Fibroblast of skin of back (primary cell): ENCODE measurements at places on chromosomes 16 and 17.
A peak's percentile ranks its signal among the peaks of the same experiment; 100 is the strongest.

DNA sequence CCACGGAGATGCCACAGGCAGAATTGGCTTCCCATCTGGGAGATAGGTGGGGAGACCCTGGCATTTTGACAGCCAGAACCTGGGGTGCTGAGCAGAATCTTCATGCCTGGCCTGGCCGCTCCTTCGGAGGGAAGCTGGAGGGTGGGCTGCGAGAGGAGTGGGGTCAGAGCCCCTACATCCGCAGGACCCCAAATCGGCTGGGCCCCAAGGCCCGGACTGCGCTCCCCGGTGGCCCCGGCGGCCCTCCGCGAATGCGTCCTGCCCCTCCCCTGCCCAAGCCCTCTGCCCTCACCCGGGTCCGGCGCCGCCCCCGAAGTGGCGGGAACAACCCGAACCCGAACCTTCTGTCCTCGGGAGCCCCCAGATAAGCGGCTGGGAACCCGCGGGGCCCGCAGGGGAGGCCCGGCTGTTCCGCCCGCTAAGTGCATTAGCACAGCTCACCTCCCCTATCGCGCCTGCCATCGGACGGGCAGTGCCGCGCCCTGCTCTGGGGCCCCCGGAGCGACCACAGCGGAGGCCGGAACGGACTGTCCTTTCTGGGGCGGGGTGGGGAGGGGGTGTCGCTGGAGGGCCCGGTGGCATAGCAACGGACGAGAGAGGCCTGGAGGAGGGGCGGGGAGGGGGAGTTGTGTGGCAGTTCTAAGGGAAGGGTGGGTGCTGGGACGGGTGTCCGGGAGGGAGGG, 850 bp upstream of the PNMT start:
- DNase-seq: no peak

- DNase-seq: peak; percentile 59
Measured at GRCh38 chr17:6913608-6914443, 82.0 kb upstream of the ALOX12 start.

DNA sequence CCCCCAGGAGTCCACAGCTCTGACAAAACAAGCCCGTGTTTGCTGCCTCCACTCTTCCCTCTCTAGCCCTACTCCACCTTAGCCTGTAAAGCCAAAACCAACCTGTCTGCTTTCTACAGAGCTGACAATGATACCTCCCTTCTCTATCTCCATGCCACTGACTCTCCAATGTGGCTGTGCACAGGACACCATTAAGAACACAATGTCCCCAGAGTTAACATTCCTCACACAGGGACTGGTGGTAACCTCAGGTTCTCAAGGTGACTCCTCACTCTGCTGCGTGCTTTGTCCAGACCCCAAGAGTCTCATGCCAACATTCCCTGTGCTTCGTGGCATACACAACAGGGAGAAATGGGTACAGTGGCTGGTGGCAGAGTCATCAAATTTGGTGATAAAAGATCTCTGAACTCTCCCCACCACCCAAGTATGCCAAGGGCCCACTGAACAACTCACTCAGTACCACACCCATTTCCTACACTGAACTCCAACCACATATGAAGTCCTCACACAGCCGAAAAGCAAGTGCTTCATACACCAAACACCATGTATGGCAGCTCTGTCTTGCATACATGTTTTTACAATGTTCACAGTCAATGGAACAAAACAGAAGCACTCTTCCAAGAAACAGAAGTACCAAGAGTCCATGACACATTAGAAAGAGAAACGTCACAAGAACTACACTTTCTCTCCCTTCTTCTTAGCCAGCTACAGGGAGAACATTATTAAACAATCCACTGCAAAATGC, 21.1 kb downstream of the CSNK2A2 start:
- no peak for DNase-seq

DNA sequence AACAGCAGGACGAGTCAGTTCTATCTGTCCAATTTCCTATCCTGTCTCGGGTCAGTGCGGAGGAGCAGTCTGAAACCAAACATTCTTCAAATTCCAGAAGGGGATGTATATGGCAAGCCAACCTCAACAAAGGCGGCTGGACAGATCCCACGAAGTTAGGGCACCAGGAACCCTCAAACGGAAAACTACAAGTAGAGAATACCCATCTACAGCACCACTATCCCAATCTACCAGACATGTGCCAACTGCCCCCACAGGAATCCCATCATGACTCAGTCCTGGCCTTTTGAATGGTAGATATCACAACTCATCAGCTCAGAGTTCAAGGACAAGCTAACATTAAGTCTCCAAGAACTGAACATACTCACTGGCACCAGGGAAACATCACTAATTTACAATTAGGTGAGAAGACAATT, 2.3 kb downstream of the NAT9 start:
- peak; percentile 58 for DNase-seq

GRCh38 chr17:78376161-78376560, 2.3 kb upstream of the PGS1 start:
- no peak for DNase-seq

GRCh38 chr17:64398320-64398719, 7.7 kb upstream of the PECAM1 start:
- no peak for DNase-seq

- peak; percentile 84 for DNase-seq
Measured at GRCh38 chr17:40542558-40543411, 22.5 kb downstream of the CCR7 start.

DNA sequence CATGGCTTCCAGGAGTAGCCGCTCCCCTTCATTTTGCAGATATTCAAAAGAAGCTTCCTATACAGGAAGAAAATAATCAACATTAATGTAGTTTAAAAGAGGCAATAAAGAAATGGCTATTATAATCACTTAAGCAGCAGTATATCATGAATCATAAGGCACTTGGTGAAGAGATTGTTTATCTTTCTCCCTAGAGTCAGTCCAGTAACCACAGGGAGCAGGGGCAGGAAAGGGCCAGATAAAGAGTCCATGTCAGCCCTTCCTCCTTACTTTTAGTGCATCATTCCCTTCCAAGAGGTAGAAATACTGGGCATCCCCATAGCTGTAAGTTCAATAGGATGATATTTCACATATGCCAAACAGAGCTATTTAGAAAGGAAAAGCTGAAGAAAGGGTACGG, 184.6 kb upstream of the C17orf78 start:
- peak; percentile 73 for DNase-seq

DNA sequence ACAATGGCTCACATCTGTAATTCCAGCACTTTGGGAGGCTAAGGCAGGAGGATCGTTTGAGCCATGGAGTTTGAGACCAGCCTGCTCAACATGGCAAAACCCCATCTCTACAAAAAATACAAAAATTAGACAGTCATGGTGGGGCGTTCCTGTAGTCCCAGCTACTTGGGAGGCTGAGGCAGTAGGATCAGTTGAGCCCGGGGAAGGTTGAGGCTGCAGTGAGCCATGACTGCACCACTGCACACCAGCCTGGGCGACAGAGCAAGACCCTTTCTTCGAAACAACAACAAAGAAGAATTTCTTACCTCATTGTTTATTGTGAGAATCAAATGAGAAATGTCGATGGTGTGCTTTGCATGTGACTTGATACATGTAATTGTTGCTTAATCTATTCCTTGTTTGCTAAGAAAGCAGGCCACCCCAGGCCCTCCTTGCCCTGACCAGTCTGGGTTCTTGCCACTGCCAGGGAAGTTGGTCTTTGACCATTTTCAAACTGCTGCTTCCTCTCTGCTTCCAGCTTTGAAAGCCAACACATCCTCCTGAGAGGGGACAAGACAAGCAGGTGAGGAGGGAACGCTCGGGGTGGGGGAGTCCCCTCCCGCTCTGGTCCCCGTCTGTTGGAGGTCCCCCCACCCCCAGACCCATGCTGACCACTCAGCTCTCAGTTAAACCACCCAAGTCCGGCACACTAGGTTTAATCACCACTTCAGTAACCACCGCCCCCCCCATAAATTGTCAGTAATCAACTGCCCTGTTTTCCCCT, 47.3 kb upstream of the CPNE2 start:
- DNase-seq: no peak

GRCh38 chr17:11986942-11987329, 10.3 kb downstream of the ZNF18 start:
- DNase-seq: peak; percentile 47

DNA sequence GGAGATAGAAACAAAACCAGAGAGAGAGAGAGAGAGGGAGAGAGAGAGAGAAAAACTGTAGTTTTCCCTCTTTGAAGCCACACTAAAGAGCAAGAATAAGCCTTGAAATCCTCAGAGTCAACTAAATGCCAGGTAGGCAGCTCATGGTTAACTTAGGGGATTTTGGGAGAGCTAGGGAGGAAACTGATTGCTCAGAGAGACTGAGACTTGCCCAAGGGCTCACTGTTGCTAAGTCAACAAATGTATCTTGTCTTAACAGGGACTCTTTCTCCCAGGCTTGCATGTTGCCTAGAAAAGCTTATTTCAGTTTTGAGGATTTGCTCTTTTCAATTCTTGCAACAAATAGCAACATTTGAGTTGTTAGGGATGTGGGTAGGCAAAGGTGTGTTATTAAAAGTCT, 4.5 kb upstream of the SLC5A11 start:
- no peak for DNase-seq

GRCh38 chr17:48004983-48005382, 32.6 kb downstream of the COPZ2 start:
- no peak for DNase-seq

DNA sequence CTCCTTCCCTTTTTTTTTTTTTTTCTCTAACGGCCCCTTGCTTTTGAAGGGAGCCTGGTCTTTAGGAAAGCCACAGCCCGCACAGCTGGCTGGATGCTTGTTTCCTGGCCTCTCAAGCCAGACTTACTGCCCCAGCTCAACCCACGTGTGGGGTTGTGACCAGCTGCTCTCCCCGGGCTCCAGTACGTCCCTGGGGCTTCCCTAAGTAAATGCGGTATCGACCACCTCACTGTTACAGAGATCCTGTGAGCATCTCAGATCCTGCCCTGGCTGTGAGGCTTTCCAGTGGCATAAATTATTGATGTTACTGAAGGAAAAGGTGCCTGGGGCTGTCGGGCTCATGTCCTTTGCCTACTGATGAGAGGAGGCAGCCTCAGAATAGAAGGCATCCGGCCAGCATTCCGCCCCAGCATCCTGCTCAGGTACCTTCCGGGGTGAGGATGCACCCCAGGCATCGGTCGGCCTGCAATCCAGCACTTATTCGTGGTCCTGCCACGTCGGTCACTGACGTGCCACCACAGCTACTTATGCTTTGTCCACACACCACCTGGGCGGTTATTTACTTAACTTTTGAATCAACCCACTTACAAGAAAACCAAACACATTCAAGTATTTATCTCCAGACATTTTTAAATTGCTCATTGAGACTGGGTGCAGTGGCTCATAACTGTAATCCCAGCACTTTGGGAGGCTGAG, 9.6 kb downstream of the GPRC5B start:
- no peak for DNase-seq

DNA sequence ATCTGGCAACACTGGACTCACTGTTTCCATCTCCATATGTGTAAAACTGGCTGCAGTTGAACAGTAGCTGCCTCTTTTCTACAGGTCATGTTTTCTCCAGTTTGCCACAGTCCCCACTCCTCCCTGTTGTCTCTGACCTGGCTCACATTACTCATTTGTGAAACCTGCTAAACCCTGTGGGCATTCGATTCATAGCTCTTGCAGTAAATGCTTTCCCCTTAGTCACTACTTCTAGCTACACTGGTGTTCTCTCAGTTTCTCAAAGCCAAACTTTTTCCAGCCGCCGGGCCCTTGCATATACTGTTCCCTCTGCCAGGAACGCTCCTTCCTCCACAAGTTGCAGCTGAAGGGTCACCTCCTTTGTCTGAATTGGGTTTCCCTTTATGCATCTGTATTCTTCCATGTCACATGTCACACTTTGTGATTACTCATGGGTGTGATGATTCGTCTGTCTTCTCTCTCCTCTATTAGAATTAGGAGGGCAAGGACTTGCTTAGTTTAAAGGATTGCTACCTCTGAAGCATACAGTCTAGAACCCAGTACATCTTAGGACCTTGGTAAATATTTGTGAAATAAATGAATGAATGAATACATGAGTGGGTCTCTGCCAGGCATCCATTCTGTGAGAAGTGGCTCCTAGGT, 15.0 kb upstream of the MT4 start:
- DNase-seq: peak; percentile 20

- no peak for DNase-seq
Measured at GRCh38 chr16:58243528-58244004, 45.7 kb upstream of the CSNK2A2 start.

DNA sequence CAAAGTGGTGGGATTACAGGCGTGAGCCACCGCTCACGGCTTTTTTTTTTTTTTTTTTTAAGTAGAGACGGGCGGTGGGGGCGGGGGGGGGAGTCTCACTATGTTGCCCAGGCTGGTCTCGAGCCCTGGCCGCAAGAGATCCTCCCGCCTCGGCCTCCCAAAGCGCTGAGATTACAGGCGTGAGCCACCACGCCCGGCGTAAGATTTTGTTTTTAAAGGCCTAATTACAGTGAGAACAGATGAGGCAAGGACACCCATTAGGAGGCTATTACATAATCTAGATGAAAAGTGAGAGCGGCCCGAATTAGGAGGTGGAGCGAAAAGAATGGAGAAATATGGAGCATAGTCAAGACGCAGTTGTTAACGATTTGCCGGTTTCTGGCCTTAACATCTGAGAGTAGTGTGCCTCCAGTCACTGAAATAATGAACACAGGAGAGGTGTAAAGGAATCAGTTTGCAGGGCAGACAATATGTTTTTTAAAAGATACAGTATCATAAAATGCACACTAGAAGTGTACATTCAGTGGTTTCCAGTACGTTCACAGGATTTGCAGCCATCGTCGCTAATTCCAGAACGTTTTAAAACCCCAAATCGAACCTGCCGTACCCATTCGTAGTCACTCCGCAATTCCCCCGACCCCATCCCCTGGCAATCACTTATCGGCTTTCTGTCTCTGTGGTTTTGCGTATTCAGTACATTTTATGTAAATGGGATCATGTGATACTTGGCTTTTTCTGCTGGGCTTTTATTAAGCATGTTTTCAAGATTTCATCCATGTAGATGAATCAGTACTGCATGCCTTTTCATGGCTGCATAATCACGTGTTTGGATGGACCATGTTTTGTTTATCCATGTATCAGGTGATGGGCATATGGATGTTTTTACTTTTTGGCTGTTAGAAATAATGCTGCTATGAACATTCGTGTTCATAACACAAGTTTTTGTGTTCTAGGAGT, 1.4 kb upstream of the SLX4 start:
- no peak for DNase-seq

DNA sequence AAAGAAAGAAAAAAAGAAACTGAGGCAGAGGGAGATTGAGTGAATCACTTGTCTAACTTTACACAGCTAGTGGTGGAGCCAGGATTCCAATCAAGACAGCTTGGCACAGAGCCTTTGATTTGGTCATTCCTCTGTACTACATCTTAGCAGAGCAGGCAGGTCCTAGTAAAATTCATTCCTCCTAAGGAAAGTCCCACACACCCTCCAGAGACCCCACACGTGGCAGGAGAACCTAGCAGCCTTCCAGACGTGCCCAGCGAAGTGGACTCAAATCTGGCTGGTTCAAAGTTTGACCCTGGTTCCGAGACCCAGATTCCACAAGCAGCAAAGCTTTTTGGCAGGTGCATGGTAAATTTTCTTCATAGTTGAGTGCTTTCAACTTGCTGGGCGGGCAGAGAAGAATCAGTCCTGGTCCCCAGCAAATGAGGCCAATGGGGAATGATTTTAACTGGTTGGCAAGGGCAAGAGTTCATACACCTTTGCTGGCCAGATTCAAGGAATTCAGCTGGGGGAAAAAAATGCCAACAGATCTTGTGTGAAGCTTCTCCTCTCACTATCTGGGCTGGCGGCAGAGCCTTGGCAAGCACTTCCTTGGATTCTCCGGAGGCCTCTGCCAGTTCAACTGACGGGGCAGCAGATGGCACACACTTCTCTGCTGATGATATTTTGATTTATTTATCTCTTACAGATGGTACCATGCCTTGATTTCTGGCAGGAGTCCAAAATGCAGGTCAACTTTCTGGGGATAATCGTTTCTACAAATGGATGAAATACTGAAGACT, 82.4 kb downstream of the GSG1L start:
- no peak for DNase-seq
